Activated CD4-positive, alpha-beta T cell treated with anti-CD3 and anti-CD28 coated beads, Interleukin-2, amount 50 U/mL, for 16 hours (primary cell): ENCODE measurements at places on chromosomes 1 and 21.

GRCh38 chr1:241482761-241483250 is 36.7 kb downstream of the FH start:
- no peak for DNase-seq

DNA sequence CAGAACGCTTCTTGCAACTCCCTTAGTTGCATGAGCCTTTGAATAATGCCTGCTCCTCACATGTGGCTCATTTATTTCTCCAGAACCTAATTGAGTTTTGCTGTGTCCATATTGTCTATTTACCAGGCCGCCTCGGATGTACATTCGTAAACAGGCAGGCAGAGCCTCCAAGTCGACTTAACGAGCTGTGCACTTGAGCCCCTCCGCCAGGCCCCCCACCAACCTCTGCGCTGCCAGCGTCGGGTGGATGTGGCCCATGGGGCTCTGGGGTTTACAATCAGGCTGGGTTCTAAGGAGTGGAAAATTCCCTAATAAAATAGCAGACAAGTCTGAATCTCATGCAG is 106.1 kb downstream of the NPHP4 start:
- DNase-seq = no peak

DNA sequence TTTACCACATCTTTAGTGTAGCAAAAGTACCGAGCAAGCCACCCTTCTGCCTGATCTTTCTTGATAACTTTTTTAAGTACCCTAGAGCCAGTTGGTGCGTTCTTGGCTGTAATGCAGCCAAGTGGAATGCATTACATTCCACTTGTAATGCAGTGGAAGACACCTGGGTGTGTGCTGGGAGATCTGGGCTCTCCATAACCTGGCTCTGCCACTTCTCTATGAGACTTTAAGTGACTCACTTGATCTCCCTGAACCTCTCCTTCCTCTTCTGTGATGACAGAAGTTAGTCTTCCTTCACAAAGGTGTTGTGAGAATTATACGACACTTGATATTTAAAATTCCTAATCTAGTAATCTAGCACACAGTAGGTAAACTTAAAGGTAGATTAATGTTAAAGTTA is 35.3 kb upstream of the NFIA start:
- DNase-seq = no peak

DNA sequence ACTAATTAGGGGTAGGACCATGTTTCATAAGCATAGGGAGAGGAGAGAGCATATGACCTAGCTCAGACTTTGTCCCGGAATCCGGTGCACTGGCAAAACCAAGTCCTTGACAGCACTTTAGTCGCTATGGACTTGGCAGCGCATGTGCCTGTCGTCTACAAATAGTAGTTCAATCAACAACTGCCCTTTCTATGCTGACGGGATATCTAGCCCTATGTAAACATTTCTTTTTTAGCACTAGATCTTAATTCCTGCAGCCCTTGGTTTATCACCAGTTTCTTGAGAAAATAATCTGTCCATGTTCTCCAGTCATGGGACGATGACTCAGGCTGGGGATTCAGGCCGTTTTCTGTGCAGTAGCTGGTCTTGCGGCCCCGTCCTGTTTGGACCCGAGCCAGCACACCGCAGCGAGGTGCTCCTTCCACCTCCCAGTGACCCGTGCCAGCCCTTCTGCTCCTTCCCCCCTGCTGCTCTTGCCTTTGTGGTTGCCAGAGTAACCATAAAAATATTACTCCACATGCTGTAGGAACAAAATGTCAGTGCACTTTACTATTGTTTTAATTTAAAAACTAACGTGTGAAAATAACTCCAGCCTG is 8.6 kb upstream of the MT1HL1 start:
- no peak for DNase-seq

DNA sequence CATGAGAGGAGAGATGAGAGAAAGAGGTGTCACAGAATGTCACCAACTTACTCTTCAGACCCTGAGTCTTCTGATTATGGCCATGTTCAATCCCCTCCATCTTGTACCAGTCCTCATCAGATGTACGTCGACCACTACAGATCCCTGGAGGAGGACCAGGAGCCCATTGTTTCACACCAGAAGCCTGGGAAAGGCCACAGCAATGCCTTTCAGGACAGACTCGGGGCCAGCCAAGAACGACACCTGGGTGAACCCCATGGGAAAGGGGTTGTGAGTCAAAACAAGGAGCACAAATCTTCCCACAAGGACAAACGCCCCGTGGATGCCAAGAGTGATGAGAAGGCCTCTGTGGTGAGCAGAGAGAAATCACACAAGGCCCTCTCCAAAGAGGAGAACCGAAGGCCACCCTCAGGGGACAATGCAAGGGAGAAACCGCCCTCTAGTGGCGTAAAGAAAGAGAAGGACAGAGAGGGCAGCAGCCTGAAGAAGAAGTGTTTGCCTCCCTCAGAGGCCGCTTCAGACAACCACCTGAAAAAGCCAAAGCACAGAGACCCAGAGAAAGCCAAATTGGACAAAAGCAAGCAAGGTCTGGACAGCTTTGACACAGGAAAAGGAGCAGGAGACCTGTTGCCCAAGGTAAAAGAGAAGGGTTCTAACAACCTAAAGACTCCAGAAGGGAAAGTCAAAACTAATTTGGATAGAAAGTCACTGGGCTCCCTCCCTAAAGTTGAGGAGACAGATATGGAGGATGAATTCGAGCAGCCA is 8.0 kb downstream of the ELOA start:
- DNase-seq = peak; percentile 59

GRCh38 chr1:107895403-107896191 is 69.4 kb downstream of the VAV3 start:
- no peak for DNase-seq

DNA sequence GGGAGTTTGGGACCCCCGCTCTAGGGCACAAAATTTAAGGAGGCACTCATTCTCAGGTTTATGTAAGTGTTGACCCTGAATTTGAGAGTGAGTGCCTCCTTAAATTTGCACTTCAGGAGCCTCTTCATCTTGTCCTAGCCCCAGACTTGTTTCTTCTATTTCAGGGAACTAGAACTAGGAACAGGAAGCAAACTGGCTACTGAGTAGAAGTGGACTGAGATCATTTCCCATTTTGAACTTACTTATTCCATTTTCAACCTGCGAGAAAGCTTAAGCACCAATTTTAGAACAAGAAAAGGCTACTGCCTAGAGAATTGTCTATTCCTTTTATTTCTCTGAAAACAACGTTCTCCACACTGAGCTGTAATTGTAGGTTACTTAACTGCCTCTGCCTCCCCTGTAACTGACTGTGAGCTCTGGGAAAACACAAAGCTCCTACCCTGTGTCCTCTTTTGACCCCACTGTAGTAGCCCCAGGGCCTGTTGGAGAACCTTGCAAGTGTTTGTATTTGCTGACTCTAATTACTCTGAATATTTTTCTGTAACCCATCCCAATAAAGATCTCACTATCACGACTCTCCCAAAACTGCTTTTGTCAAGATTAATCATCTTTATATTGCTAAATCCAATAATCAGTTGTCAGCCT is 2.5 kb downstream of the PPT1 start:
- DNase-seq = no peak

DNA sequence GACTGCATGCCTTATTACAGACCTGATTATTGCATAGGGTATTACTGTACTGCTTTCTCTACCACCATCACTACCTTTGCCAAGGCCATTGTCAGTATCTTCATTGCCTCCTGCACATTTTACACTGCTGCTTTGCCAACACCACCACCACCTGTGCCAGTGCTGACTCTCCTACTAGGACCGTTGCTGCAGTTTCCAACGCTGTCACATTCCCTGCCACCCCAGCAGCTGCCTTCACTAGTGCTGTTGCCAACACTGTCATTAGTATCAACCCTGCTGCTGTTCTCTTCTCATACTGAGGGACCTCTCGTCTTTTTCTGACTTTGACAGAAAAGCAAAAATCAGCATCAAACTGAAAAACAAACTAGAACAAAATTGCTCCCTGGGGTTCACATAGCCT is 394.9 kb upstream of the B3GALT2 start:
- no peak for DNase-seq
